ENCODE measurements at places on chromosomes 11 and 22.

GRCh38 chr11:93528252-93528651 is 14.9 kb downstream of the SMCO4 start:
- no peak for DNase-seq

- no peak for DNase-seq
These were observed 44.3 kb downstream of the DKK3 start for GRCh38 chr11:11963842-11964773.

- no peak for DNase-seq
These were observed 63.4 kb downstream of the NAT10 start for GRCh38 chr11:34168642-34169420.

- no peak for DNase-seq
These were observed 31.3 kb downstream of the CYTH4 start for GRCh38 chr22:37313376-37314314.

DNA sequence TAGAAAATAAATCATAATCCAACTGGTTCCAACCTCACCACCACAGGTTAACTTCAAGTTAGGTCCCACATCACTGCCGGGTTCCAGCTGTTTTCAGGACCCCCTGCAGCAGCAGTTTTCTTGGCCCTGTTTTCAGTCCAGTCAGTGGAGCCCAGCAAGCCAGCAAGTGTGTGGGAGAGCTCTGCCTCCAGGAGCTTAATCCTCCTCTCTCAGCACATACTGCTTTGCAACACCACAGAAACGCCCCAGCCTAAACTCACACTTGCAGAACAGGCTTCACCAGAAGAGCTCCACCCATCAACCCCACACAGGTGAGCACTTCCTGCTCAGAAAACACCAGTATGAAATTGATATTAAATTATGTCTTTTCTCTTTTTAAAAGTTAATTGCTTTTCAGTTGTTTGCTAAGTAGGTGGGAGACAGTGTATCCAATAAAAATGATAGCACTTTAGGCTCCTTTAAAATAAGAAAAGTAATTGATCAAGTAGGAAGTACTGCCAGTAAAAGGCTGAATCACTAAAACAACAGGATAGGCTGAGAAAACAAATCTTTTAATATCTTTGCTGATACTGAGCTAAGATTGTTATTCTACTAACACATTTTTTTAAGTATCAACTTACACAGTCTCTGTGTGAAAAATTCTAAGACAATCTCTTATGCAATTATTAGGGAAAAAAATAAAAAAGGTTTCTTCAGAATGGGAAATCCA is 81.5 kb upstream of the TP53AIP1 start:
- peak; percentile 10 for DNase-seq

DNA sequence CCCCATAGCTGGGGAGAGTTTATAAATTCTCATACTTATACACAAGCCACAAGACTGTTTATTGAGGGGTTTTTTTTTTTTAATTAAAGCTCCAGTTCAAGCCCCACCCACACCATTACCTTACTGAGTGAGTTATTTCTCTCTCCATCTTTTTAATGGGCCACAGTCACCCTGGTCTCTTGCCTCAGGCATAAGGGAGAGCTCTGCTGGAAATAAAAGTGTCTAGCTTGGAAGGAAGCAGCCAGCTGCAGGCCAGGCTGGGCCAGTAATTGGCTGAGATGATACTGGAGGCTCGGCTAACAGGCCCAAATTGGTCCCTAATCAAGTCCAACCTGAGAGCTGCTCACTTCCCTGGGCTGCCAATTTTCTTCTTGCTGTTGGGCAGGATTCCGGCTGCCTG is 174.1 kb downstream of the INSC start:
- no peak for DNase-seq

DNA sequence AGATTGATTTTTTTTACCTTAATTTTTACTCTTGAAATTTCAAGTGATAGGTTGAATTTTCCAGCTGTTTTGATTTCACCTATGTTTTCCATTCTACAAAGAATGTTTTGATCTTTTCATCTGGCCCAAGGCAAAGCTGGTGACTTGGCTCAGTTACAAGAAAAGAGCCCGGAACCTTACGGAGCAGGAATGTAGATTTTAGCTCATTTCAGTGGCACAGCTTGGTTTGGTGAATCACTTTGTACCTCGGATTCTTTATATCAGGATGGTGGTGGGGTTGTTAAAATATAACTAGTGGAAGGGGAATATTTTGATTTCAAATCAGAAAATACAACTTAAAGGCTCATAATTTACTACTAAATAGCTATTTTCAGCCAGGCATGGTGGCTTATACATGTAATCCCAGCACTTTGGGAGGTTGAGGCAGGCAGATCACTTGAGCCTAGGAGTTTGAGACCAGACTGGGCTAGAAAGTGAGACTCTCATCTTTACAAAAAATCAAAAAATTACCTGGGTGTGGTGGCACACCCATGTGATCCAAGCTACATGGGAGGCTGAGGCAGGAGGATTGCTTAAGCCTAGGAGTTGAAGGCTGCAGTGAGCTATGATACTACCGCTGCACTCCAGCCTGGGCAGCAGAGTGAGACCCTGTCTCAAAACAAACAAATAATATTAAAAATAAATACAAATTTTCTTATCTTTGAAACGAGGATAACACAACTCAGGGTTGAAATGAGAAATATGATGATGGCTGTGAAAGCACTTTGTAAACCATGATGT is 9.4 kb upstream of the GRIK4 start:
- DNase-seq, result no peak

DNA sequence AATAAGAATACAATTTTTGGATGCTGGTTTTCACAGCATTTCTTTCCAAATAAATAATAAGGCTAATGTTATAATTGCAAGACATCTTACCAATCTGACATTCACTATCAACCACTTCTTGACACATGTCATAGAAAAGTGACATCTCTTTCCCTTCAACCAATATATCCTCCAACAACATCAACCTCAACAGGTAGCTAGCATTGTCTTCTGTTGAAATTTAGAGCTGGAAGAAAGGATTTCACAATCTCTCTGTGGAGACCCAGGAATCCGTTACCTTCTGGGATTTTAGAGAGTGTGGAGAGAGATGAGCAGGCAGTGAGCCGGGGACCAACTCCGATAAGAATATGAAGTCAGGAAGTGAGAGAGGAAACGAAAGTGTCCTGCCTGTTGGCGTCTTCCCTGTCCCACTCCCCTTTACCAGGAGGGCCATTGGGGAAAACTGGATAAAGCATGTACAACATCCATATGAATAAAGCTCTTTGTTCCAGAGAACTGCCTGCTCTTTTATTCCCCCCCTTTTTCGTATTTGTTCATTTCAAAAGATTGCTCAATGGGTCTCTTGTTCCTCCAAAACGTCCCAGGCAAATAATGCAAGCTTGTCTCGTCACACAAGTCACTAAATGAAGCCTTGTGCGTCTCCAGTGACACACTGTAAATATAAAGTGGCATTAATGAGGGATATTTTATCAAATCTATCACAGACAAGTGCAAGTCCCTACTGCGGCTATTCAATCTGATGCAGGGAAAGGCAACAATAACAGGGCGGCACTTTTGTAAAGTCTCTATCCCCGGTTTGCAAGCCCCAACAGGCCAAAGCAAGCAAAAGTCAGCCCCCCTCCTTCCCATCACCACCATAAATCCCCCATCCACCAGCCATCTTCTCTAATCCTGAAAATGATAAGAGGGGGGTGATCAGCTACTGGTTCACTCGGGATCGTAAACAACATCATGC is 3.4 kb downstream of the CADM1 start:
- no peak for DNase-seq

DNA sequence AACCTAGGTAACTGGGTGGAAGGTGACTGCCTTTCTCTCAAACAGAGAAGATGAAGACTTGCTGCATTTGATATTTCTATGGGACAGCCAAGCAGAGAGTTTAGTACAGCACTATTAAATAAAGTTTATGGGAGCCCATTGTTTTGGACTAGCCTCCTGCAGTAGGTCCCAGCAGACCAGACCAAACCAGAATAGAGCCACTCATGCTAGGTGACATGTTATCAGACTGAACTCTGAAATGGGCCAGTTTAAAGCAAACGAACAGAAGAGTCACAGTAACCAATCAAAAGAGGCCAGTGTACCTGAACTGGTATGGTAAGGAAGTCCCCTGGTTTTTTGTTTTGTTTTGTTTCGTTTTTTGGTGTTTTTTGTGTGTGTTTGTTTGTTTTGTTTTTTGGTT is 7.9 kb upstream of the MPZL2 start:
- DNase-seq, result no peak

DNA sequence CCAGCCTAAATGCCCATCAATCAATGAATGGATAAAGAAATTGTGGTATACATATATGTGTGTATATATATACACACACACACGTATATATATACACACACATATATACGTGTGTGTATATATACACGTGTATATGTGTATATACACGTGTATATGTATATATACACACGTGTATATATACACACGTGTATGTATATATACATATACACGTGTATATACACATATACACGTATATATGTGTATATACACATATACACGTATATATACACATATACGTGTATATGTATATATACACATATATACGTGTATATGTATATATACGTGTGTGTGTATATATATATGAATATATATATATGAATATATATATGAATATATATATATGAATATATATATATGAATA is 54.1 kb downstream of the C2CD3 start:
- no peak for DNase-seq

DNA sequence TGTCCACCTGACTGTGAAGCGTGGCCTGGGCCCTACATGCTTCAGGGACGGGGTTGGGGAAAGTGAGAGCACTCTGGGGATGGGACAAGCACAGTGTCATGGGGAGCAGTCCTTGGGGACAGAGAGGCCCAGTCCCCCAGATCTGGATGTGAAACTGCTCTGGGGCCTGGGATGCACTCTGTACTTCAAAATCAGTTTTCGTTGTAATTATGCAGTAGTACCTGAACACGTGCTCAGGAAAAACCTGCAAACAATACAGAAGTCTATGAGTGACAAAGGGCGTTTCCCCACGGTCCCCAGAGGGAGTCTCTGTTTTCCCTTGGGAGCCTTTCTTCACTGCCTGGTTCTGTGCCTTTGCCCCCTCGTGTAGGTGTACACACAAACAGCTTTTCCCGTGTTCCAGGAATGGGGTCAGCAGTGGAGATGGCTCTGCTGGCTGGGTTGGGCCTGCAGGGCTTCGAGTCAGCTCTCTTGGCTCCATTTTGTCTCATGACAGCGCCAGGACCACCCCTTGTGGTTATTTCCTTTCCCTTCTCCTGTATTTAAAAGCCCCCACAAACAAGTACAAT is 5.2 kb upstream of the TNFRSF13C start:
- no peak for DNase-seq

- DNase-seq, result no peak
These were observed 13.6 kb downstream of the C2CD3 start for GRCh38 chr11:74157169-74157568.

DNA sequence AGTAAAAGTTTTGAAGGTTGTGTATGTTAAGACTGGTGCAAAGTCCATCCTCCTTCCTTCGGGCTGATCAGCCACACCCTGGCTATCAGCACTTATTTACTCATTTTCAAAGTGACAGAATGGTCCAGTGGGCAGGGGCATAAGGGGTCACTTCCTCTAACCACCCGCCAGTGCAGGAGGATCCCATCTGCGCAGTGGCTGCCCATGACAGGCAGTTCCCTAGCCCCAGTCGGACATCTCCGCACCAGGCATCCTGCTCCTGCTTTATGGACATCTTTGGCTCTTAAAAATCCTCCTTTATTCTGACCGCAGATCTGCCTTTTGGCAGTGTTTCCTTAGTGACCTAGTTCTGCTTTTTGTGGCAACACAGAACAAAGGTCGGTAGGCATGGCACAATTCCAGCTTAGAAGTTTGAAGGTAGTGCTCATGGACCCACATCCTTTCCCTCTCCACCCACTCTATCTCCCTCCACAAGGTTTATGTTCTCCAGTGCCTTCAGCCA is 55.9 kb downstream of the BMAL1 start:
- DNase-seq, result no peak

GRCh38 chr11:108220721-108221336 is 1.6 kb downstream of the NPAT start:
- no peak for DNase-seq

GRCh38 chr11:45264839-45265515 is 21.2 kb downstream of the SYT13 start:
- peak; percentile 86 for DNase-seq

GRCh38 chr11:86990515-86990914 is 35.3 kb upstream of the FZD4 start:
- DNase-seq, result peak; percentile 52

GRCh38 chr11:2305788-2306451 is 4.1 kb downstream of the TSPAN32 start:
- DNase-seq, result no peak

GRCh38 chr11:86802601-86803051 is 2.3 kb downstream of the PRSS23 start:
- DNase-seq, result no peak

- no peak for DNase-seq
These were observed 29.9 kb downstream of the MPPED1 start for GRCh38 chr22:43441751-43442150.

DNA sequence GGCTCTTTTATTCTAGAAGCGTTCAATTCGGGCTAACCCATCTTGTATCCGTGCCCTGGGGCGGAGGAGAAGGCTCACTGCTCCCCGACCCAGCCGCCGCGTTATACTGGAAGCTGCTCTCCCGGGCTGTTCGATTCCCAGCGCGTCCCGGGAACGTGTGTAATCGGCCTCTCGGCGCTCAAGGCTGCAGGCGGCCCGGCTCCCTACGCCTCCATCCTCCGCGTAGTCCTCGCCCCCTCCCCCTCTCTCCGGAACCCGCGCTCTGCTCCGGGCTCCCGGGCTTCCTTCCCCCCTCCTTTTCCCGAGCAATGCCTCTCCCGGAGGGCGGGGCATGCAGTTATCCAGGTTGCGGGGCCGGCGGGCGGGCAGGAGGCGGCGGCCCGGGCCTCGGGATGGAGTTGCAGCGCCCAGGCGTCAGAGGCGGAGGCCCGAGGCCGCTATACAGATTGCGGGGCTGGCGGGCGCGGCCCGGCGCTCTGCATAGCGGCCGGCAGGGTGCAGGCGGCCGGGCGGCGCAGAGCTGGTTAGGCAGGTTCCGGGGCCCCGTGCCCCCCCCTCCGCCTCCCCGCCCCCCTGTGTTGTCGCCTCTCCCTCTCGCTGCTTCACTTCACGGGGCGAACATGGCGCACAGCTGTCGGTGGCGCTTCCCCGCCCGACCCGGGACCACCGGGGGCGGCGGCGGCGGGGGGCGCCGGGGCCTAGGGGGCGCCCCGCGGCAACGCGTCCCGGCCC is at the start of gene KMT2A:
TSS of gene KMT2A (plus strand) at position 600 of the 732 bp plus-strand sequence. CDS start at position 621, 21 bp downstream.
- peak; percentile 99 for DNase-seq

GRCh38 chr11:35087648-35088047 is 51.3 kb upstream of the CD44 start:
- peak; percentile 19 for DNase-seq
